IPS DF 6.9 (cell line): ENCODE measurements at places on chromosomes 5 and 9.

- DNase-seq: no peak
Observed at GRCh38 chr5:150489360-150490295, 18.3 kb upstream of the NDST1 start.

DNA sequence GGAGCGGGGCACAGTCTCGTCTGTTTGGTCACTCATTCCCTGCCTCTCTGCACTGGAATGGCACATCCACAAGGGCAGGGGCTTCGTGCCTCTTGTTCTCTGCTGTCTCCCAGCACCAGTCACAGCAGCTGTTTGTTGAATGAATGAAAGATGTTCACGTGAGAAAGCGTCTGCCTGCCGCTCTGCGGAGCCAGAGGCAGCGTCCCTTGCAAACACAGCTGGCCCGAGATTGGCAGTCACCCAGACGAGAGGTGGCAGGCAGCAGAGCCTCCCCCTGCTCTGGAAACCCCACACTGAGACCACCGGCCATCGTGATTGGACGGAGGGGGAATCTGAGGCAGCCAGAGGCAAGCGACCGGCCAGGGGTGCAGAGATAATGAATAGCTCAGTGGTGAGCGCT, 6.0 kb upstream of the FAM163B start:
- DNase-seq: no peak

DNA sequence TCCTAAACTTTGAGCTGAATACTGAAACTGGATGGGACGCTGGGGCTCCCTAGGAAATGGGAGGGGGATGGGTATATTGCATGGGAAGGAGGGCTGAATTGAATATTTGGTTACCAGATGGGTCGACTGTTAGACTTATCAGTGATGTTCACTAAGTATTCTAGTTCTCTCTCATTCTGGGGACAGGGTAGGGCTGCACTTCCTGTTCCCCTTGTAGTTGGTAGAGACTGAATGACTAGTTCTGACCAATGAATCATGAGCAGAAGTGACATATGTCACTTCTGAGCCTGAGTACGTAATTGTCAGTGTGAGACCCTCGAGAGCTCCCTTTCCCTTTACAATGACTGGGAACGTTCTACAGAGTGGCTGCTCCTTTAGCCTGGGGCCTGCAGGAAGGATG, 55.5 kb upstream of the DMRT1 start:
- DNase-seq: no peak

DNA sequence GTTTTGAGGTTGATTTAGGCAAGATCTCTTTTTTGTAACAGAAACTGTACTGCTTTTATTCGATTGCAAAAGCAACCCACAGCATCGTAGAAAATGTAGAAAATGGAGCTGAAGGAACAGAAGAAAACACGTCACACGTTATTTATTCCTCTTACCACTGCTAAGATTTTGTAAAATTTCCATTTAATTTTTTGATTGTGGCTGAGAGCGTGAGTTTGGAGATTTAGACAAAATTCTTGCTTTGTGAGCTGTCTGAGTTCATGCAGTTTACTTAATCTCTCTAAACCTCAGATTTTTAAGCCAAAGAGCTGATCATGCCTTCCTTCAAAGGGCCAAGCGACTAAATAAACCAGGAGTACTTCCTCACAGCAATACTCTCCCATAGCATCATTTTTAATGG, 24.8 kb downstream of the DPYSL3 start:
- DNase-seq: no peak

DNA sequence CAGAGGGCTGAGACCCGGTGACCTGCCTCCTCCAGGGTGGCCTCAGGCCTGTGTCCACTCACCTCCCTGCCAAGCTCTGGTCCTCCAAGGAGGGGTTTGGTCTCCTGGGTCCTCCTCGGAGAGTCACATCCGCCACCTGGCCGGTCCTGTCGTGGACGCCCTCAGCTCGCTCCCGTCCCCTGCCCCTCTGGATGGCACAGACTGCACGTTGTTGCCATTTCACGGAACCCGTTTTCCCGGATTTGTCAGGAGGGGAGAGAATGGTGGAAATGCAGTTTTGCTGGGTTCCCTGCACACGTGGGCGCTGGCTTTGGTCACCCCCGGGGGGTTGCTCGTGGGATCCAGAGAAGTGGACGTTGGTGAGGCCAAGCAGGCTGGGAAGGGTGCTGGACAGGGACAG, 62.7 kb downstream of the RXRA start:
- DNase-seq: no peak

DNA sequence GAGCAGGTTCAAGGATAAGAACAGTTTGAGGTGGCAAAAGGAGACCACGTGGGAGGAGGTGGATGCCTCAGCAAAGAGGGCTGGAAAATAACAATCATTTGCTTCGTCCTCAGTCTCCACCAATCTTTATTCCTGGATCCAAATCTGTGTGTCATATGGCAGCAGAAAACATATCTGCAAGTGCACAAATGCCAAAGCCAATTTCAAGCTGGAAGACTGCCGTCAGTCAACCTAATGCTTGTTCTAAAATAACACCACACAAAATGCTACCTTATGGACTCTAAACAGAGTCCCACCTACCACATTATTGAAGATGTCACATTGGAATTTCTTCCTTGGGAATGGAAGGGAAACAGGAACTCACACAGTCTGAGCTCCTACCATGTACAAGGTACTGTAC, 129.1 kb downstream of the CDK5RAP2 start:
- no peak for DNase-seq

DNA sequence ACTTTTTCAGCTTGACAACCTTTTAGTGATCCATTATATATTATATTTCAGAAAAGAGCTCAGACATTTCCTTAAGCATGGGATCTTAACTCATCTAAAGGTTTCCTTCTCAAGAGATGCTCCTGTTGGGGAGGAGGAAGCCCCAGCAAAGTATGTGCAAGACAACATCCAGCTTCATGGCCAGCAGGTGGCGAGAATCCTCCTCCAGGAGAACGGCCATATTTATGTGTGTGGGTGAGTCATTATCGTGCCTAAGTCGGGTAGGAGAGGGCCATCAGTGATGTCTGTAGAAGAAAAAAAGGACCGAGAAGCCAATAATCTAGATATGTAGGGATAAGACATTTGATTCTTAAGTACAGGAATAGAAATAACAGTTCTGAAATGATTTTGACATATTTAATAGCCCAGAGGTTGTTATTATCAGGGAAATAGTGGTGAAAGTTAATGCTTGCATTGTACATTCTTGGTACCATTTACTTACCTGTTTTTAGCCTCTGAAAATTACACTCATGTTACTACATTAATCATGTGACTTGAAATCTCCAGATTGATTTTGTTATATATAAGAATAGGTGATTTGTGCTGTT, 28.2 kb downstream of the MTRR start:
- DNase-seq: peak; percentile 25

GRCh38 chr5:157543825-157544622, 31.6 kb downstream of the ADAM19 start:
- DNase-seq: no peak

DNA sequence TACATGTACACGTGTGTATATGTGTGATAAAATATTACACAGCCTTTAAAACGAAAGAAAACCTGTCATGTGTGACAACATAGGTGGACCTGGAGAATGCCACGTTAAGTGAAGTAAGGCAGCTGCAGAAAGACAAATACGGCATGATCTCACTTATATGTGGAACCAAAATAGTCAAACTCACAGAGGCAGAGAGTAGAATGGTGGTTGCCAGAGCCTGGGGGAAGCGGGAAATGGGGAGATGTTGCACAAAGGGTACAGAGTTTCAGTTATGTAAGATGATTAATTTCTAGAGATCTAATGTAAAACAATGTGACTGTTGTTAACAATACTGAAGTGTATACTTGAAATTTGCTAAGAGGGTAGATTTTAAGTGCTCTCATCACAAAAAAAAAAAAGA, 34.8 kb downstream of the ADAMTS12 start:
- DNase-seq: no peak

DNA sequence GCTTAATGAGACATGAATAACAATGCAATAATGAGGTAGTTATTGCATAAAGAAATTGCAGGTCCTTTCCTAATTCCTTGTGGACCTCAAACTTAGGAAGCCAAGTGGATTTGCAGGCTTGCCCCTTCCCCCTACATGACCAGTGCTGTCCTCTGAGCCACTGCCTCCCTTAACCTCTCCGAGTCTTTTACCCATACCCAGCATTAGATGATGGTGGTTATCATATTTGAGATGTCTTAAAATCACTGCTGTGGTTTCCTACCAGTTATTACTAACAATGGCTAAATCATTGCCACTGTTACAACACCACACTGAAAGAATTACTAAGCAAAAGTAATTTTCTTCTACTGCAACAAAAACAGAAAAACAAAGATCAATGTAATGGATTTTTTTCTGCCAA, 170.8 kb downstream of the EDIL3 start:
- no peak for DNase-seq

DNA sequence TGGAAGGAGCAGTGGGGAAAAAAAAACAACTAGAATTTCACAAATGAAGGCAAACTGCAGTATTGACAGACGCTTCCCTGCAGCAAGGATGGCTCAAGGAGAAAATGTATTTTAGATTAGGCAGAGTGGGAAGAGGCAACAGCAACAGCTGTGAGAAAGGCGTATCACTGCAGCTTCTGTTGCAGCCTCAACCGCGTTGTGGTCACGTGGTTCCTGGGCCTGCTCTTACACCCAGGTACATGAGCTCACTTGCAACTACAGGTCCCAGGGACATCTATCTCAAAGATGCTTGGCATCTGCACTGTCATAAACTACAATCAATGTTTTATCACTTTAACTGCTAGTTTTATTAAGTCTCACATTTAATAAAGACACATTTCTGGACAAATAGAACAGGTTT, 36.0 kb upstream of the GOLM1 start:
- no peak for DNase-seq

DNA sequence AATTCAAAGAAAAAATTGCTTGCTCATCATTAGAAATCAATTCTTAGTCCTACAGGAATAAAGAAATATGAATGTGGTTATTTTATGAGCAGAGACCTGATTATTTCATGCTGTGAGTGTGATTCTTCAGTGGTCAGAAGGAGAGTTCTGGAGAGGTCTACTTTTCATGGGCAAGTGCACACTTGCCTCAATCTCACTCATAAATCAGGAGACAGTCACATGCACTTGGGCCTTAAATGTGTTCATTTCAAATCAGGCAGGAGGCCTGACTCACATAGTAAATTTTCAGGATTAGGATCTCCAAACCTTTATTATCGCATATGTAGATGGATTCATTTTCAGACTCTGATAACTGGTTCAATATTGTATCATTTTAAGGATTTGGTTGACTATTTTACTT, 323.2 kb upstream of the CCNH start:
- no peak for DNase-seq

DNA sequence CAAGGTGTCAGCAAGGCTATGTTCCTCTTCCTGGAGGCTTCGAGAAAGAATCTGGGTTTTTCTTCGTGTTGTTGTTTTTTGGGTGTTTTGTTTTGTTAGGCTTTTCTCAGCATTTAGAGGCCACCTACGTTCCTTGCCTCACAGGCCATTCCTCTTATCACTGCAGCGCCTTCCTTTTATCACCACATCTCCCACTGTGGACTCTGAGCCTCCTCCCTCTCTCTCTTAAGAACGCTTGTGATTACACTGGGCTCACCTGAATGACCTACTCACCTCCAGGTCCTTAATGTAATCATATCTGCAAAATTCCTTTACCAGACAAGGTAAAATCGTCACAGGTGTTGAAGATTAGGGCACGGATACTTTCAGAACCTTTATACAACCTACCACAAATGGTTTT, 340.8 kb downstream of the DTWD2 start:
- DNase-seq: no peak

DNA sequence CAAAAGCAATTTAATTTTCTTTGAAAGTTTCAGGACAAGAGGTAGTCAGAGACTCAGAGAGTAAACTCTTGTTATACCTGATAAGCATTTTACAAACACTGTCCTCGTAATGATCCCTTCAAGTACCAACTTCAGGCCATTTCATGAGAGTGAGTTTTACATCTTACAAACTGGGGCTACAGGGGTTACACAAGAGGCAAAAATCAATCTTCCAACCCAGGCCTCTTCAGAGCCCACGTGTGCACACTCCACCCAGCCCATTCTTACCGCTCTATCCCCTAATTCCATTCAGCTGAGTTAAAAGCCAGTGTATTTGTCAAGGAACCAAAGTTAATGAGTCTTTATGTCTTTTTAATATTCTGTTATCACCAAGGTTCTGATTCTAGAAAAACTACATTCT, 46.5 kb downstream of the PSMB7 start:
- no peak for DNase-seq

DNA sequence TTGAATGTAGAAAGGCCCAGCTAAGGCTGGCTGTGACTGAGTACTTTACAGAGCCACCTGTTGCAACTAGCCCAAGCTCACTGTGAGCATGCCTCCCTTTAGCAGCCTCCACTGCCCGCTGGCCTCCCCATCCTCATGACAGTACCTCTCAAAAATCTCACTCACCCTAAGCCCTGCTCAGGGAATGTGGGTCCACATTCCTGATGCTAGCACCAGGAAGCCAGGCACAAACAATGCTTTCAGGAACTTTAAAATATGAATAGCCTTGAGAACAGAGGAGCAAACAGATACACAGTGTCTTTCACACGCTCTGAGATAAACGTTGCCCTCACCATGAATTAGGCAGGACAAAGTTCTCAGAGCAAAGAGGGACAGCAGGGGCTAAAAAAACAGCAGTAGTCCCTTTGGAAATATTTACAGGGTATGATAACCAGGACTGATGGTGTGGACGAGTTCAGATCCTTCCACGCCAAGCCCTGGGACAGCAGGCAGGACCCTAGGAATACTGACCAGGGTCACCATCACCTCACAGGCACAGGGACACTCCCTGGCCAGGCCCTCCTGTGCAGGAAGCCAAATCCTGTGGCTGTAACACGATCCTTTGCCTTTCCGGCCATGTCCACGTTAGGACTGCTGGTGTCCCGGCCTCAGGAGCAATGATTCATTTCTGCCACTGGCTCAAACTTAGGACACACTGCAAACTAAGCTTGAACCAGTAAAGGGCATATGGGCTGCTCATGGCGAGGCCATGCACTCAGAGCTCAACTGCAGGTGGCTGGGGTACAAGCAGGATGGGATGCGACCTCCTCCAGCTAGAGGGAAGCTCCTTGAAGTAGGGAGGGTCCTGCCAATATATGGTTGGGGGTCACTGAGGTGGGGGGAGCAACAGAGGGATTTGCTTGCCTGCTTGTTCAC, 9.6 kb downstream of the ACSL6 start:
- no peak for DNase-seq

GRCh38 chr5:134127376-134127861, 12.9 kb downstream of the TCF7 start:
- no peak for DNase-seq

DNA sequence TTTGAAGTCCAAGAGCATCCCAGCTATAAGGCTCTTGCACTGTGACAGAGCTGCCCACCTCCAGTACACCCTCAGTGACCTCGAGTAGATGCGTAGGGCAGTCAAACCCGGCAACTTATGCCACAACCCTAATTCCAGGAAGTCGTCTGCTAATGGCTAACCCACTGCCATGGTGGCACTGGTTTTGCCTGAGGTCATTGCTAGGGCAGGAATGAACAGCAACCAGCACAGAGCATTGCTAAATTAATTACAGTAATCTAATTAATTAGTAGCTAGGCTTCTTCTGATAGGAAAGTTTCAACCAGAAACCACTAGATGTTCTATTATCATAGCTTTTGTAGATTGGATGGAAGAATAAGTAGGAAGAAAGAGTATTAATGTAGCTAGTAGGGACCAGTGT, 122.8 kb downstream of the DPYSL3 start:
- no peak for DNase-seq

GRCh38 chr9:126379661-126380360, 53.2 kb downstream of the MVB12B start:
- no peak for DNase-seq

GRCh38 chr9:81850724-81851123, 77.5 kb upstream of the SPATA31D4 start:
- DNase-seq: no peak
